ENCODE measurements at places on chromosomes 5 and 9.

- DNase-seq, result no peak
Observed at GRCh38 chr9:116550696-116551436, 136.2 kb upstream of the TRIM32 start.

DNA sequence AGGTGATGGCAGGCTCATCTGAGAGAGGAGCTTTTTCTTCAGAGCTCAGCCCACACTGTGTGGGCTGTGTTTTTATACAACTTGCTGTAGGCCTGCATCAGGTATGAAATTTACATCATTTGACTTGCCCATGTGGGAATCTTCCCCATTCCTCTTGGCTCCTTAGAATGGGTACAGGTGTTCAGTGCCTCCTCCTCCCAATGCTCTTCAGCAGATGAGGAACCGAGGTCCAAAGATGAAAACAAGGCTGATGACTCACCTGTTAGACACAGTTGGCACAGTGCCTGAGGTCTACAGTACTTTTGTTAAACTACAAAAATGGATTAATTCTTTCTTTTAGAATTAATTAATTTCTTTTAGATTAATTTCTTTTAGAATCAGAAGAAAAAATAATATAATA, 20.8 kb downstream of the PAPPA start:
- no peak for DNase-seq

DNA sequence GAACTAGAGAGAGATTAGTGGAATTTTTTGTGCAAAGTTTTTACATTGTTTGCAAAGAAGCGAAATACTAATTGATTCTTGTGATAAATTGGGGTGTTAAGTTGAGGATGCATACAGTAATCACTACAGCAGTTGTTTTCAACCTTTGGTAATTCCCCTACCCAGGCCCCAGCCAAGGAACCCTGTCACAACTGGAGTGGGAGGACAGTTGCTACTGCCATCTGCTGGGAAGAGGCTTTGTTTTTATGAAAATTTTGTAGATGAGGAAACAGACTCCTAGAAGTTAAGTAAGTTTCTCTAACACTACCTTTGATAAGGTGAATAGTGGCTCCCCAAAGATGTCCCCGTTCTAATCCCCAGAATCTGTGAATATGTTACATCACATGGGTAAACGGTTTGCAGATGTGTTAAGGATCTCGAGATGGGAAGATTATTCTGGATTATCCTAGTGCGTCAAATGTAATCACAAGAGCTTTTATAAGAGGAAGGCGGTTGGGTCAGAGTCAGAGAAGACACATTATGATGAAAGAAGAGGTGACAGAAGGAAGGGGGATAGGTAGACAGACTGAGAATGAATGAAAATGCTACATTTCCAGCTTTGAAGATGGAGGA, 34.0 kb upstream of the PPP1R2B start:
- DNase-seq, result no peak

- no peak for DNase-seq
Observed at GRCh38 chr5:176538230-176538988, 1.2 kb upstream of the RNF44 start.

- DNase-seq, result no peak
Observed at GRCh38 chr5:5887833-5888232, 465.4 kb downstream of the ICE1 start.

DNA sequence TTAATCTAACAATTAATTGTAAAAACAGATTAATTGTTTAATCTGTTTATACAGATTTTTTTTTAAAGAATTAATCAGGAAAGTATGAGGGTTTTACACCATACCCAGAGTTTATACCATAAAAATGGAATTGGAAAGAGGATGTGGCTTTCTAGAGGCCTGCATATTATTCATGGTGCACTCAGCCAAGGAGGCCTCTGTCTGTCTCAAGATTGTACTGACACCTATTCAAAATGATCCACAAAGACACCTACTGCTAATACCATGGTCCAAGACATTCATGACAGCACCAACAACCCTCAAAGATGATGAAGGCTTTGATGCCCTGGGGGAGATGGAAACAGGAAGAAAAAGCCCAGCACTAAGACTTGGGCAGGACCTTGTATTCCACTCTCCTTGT, 58.1 kb upstream of the MAST4 start:
- DNase-seq, result no peak

GRCh38 chr9:131043087-131043486, 34.1 kb downstream of the LAMC3 start:
- no peak for DNase-seq

- DNase-seq, result no peak
Observed at GRCh38 chr5:149161026-149161687, 19.9 kb downstream of the ABLIM3 start.

DNA sequence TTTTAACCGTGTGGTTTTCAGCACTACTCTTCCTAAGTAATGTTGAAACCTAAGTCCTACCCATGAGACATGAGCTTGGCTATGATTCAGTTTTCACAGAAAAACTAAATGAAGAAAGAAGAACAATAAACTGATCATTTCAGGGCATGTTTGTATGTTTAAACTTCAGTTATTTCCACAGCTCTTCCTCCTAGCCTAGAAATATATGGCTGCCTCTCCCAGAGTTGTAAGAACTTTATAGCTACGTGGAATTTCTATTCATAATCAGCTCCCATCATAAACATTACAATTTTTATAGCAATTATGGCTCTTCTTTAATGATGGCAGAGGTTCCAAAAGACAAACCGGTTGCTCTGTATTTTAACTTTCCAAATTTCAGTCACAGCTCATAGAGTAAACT, 314.7 kb upstream of the ADAMTSL1 start:
- no peak for DNase-seq

GRCh38 chr9:22097707-22098106, 88.6 kb upstream of the CDKN2B start:
- no peak for DNase-seq

- no peak for DNase-seq
Observed at GRCh38 chr9:131252120-131252519, 24.2 kb downstream of the FAM78A start.

- DNase-seq, result no peak
Observed at GRCh38 chr9:130041648-130042405, 1.2 kb downstream of the FNBP1 start.

DNA sequence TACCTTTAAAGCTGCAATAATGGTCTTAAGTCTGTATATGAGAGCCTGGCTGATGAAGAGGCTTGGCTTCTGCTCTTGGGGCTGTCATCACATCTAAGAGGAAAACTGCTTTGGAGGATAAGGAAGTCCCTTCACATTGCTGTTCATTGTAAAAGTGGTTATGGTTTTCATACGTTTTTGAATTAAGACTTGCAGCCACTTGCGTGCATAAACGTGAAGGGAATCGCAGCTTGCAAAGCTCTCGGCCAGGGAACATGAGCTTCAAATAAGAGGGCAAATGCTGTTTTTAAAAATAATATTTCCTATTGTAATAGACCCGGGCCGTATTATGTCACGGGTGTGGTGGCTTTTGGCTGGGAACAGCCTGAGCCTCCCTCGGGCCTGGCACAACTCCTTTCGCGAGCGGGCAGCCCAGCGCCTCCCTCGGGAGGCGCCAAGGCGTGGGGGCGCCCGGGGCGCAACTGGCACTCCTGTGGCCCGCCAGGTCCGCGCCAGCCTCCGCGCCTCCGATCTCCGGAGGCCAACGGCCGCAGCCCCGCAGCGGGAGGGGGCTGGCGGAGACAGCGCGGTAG, 538 bp upstream of the ARHGEF28 start:
- DNase-seq, result no peak

- DNase-seq, result no peak
Observed at GRCh38 chr9:80797831-80798688, 891.3 kb downstream of the TLE1 start.

All from activated CD8-positive, alpha-beta memory T cell treated with anti-CD3 and anti-CD28 coated beads for 1 hour (primary cell).